ENCODE measurements at places on chromosomes 13 and 19.

DNA sequence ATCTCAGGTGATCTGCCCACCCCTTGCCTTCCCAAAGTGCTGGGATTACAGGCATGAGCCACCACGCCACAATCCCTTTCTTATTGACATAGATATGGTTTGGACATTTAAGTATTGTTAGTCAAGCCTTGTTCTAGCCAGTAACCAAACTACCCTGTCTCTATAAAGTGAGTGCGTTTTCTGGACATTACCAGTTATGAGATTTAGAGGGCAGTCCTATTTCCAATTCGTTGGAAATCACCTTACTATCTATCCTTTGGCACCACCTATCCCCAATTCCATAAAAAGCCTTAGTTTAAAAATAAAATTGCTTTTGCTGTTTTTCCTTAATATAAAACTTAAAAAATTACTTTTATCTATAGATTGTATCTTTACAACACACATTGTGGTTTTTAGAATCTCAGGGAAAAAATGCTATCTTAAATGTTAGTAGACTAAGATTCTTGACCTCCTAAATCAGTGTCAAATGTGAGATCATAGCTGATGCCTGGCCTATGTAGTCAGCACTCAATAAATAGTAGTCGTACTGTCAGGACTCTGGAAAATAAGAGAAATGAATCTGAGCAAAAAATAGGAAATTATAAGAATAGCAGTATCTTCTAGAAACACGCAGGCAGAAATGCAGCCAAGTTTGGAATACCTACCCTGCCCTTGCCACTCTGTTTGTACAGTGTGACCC is 57.0 kb downstream of the NUFIP1 start:
- no peak for DNase-seq

- no peak for DNase-seq
These were observed 708.1 kb upstream of the ARGLU1 start for GRCh38 chr13:107275945-107276614.

DNA sequence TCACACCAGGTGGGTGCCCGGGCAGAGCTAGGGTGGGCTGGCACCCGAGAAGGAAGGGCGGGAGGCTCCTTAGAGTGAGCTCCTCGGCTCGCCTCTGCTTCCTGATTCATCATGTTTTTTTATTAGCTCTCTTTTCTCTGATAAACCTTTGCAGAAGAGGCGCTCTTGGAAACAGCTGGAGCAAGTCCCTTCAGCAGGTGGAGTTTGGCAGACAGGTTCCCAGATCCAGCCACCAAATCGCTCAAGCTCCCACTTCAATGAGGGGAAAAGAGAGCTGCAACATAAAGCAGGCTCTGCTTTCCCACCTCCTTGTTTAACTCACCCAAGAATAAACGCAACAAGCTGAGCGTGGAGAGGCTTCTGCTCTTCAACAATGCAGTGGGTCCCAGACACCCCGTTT is 244.8 kb downstream of the TSHZ3 start:
- DNase-seq = no peak

DNA sequence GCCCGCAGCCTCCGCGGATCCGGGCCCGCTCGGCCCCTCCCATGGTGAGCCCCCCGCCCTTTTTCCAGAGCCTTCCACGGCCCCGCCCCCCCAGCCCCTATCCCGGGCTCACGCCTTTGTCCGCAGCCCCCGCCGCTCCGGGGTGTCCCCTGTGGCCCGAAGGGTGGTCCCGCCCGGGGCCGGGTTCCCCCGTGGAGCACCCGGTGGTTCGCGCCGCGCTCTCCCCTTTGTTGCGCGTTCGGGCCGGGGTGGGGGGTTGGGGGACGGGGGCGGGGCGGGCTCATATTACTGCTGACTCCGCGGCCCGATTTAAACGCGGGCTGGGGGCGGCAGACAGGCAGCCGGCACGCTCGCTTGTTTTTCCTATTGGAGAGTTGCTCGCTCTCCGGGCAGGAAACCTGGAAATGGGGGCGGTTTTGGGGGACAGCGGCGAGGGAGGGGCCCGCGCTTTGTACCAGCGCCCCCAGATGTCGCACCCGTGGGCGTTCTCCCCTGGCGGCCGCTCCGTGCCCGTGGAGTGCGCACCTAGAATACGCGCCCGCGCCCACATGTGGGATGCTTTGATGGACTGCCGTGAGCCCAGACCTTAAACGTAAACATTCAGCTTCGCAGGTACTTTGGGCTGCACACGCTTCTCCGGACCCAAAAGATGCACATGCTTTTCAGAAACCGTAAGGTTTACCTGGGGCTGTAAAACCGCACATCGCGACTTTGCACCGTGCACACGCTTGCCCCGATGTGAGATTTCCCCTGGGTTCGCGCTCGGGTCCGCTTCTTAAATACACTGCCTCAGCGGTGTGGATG is 699 bp downstream of the PTOV1 start:
- DNase-seq = no peak

- peak; percentile 49 for DNase-seq
These were observed 31.2 kb downstream of the TMPRSS9 start for GRCh38 chr19:2391118-2391725.

GRCh38 chr19:49832556-49832955 is 14.5 kb downstream of the MED25 start:
- DNase-seq = no peak

DNA sequence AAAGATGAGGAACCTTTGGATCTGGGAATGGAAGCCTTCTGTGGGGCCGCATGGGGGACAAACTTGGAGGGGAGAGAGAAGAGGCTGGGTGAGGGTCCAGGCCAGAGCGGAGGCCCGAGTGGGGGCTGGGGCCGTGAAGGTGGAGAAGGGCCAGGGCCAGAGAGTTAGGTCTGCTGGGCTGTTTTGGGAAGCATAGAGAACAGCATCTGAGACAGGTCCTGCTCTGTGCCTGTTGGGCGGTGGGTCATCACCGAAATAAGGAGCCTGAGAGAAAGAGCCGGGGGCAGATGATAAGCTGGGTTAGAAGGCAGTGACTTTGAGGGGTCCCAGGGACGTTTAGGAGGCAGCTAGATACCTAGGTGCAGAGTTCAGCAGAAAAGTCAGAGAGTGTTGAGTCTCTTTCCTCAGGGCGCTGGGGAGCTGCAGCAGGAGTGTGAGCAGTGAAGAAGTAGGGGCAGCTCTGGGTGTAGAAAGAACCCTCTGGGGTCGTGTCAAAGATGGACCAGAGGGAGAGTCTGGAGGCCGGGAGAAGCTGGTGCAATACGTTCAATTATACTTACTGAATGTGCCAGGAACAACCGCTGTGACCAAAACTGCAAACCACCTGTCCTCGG is 2.7 kb downstream of the SPACA6 start:
- DNase-seq = no peak

DNA sequence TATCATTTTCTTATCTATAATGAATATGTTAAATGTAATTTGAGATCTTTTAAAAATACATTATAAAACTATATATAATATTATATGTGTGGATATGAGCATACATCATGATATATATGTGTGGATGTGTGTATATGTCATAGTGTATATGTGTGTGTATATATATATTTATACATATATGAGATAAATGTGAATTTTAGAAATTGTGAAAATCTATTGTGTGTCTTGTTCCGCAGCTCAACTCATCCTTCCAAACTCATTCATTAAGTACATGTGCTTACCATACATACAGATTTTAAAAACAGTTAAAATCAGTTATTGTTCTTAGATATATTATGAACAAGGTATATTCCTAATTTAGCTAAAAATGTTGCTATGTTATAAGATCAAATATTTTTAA is 435.2 kb upstream of the MIR17HG start:
- no peak for DNase-seq

Data from astrocyte of the cerebellum (primary cell).